Activated T-helper 2 cell treated with anti-CD3 and anti-CD28 coated beads, Interferon-gamma antibody, Interleukin-2, Interleukin-4, amounts not matched to agents 10 μg/mL and 5 μg/mL and 100 μg/mL, durations not matched to agents 14 hours and 24 hours and 36 hours (primary cell): ENCODE measurements at places on chromosomes 16 and 17.

GRCh38 chr16:10584981-10585438 is 4.6 kb upstream of the EMP2 start:
- no peak for DNase-seq

DNA sequence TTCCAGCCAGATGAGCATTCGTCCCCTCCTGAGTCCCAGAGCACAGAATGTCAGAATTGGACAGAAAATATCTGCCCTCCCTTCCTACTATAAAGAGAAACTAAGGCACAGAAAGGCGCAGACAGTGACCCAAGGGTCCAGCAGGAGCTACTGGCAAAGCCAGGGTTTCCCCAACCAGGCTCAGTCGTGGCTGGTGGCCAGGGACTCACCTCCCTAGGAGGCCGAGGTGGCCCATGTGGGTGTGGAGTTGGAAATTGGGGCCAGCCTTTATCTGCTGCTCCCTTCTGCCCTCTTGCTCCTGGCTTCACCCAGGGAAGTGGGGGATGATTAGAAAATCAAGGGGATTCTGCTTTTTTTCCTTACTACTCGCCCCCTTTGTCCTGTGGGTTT is 1.1 kb downstream of the DRC7 start:
- DNase-seq = no peak

GRCh38 chr16:88430524-88431446 is 22.3 kb upstream of the ZFPM1 start:
- peak; percentile 22 for DNase-seq

GRCh38 chr17:63816669-63817068 is 10.6 kb upstream of the PSMC5 start:
- DNase-seq = no peak

DNA sequence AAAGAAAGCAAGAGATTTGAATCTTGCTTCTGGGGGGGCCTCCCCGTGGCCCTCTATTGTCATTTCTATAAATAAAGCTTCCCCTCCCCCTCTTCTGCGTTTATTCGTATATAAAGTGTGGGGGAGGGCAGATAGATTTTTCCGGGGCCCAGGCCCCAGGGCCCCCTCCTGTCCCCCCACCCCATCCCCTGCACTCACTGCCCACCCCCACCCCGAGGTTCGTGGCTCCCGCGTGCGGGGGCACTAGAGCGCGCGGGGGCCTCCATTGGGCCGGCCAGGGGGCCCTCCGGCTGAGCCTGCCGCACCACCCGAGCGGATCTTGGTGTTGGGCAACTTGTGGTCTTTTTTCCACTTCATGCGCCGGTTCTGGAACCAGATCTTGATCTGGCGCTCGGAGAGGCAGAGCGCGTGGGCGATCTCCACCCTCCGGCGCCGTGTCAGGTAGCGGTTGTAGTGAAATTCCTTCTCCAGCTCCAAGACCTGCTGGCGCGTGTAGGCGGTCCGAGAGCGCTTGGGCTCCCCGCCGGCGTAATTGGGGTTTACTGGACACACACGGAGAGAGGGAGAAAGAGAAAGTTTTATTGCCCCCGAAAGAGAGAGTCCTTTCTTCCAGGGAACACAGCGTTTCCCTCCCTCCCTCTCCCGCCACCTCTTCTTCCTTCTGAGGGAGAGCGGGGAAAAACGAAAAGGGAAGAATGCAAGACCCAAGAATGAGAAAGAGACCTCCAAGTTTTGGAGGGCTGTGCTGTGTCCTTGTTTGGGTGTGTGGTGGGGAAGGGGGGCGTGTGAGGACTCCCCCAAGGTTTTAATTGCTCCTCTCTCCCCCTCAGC is 1.5 kb downstream of the HOXB4 start:
- no peak for DNase-seq

DNA sequence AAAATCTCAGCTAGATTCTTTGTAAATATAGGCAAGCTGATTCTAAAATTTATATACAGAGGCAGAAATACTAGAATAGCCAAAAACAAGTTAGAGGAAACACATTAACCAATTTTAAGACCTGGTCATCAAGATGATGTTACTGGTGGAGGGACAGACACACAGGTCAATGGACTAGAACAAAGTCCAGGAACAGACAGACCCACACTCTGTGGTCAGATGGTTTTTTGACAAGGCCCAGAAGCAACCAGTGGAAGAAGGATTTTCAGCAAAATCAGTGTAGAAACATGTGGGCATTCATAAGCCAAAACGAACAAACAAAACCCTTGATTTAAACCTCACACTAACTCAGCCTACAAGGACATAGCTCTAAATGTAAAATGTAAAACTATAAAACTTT is 99.7 kb upstream of the METRNL start:
- no peak for DNase-seq

DNA sequence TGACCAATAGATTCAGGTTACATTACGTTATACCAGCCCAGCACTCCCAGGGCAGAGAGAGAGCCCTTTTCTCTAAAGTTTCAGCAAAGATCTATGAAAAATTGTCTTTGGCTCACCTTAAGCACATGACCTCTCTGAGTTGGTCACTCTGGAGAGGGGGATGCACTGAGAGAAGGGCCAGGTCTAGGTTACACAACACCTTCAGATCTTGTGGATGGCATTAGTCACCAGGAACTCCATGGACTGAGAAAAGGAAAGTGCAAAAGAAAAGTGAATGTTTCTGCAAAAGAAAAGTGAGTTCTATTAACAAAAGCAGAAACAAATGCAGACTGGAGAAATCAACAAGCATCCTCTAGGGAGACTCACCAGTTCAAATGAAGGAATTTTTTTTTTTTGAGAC is 253.3 kb upstream of the SALL1 start:
- no peak for DNase-seq

DNA sequence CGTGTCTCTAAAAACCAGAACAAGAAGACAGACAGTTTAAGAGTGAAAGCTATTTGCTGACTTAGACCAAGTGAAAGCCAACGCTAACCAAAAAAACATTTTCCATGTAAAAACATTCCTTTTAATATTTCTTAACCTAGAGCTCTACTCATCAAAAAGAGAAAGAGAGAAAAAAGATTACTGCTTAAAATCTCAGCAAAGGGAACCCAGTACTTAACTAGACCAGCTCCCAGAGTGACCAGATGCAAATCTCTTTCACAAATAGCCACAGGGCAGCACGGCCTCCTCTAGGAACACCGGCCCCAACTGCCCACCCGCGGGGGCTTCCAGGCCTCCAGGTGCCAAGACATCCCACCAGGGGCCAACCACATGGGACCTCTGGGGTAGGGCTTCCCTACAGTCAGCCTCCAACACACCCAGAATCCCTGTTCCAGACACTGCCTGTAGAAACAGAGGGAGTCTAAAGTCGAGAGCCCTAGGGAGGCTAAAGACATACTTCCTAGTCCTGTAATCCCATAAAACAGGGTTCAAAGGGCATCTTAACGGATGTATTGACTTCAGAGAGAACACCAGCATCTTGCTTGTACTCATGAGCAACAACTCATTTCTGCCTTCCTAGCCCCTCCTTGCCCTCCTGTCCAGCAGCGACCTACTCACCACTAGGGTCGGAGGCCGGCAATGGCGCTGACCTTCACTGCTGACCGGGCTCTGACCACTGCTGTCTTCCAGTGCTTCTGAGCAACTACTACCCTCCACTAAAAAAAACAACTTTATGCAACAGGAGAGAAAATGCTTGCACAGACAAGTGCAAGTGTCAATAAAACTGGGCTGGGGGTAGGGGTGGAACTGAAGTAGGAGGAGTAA is 21.3 kb downstream of the ZCCHC14 start:
- no peak for DNase-seq

GRCh38 chr16:30141750-30142149 is 18.7 kb upstream of the MAPK3 start:
- no peak for DNase-seq

GRCh38 chr17:50426814-50427787 is 1.1 kb downstream of the ACSF2 start:
- DNase-seq = peak; percentile 23

GRCh38 chr16:51355195-51355594 is 204.1 kb upstream of the SALL1 start:
- DNase-seq = no peak

- DNase-seq = peak; percentile 54
These were observed 565 bp downstream of the MAP3K3 start for GRCh38 chr17:63622574-63623390.

GRCh38 chr16:87963400-87963799 is 12.2 kb downstream of the BANP start:
- peak; percentile 43 for DNase-seq

DNA sequence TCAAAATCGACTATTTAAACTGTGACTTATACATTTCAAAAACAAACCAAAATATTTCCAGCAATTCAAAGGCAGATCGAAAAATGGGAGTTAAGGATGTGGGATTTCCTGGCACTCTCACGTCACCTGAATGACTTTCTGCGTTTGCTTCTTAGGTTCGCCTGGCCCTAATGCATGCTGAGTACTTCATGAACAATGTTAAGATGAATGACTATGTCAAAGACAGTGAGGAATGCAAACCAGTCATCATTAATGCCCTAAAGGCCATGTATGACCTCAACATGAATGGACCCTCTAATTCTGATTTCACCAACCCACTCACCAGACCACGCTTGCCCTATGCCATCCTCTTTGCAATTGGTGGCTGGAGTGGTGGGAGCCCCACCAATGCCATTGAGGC is 7.3 kb downstream of the KLHL10 start:
- DNase-seq = no peak

GRCh38 chr17:35841505-35841904 is 27.2 kb downstream of the HEATR9 start:
- no peak for DNase-seq

DNA sequence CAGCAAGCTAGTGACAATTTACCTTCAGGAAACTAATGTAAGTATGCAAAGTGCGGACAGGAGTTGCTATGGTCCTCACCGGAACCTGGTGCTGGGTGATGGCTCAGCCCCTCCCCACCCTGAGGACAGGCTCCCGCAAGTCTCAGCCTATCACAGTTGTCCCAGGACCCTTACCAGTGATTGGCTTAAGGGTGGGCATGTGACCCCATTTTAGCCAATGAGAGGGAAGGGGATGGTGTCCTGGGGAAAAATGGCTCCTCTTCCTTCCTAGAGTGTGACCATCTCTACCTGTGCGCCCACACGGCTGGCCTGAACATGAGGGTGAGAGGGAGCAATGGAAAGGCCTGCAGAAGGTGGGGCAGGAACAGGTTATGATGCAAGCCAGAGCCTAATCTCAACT is 80.4 kb downstream of the C16orf78 start:
- DNase-seq = no peak

DNA sequence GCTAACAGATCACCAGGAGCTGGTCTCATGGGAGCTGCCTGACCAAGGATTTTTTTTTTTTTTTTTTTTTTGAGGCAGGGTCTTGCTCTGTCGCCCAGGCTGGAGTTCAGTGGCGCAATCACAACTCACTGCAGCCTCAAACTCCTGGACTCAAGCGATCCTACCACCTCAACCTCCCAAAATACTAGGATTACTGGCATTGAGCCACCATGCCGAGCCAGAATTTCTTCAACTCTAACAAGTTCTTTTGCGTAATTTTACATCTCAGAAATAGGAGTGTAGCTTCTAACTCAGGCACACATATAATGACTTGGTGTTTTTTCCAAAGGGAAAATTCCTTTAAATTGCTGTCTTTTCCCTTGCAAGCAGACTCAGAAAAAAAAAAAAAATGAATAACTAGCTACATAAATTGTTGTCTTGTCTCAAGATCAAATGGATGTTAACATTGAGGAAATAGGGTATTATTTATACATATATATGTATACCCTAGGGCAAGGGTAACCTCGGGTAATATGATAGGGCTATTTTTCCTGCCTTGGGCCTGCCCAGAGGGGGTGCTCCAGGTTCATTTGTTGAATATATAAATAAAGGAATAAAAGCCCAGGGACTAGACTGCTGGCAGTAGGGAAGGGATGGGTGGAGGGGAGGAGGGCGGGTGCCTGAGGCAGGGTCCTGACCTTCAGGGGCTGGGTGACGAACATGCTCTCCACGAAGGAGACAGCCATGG is 42.8 kb upstream of the GCSH start:
- no peak for DNase-seq

GRCh38 chr17:74515941-74516340 is 15.3 kb downstream of the CD300LB start:
- no peak for DNase-seq

- DNase-seq = no peak
These were observed 437.7 kb downstream of the PMP22 start for GRCh38 chr17:14827396-14827919.

- no peak for DNase-seq
These were observed 3.6 kb downstream of the SDK2 start for GRCh38 chr17:73640691-73641090.

- peak; percentile 40 for DNase-seq
These were observed 174.3 kb upstream of the TNRC6C start for GRCh38 chr17:77783991-77784820.

- DNase-seq = peak; percentile 61
These were observed 55.1 kb upstream of the CCL2 start for GRCh38 chr17:34199932-34200534.

DNA sequence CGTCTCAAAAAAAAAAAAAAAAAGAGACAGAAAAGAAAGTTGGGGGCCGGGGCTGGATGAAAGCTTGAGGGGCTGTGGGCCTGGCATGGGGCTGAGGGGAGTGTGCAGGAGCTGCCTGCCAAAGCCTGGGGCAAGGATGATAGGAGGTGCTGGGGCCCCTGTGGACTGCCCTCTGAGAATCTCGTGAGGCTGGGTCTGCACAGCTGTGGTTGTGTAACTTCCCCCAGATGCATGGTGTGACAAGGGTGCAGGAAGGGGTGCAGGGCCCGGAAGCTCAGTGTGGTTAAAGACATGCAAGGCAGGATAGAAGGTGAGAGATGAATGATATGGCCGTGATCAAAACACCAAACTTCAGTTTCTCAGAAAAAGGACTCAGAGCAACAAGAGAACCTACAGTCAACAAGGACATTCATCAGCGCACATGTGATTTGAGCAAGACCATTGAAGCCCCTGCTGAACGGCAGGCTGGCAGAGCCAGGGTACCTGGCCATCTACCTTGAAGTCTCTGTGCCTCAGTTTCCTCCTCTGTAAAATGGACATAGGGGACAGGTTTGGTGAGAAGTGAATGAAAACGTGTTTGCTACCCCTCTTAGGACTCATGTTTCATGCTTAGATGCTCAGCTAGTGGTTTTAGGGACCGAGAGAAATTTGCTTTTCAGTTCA is 9.6 kb downstream of the IL32 start:
- peak; percentile 90 for DNase-seq

- DNase-seq = no peak
These were observed 2.4 kb downstream of the RAD51C start for GRCh38 chr17:58694826-58695225.

- no peak for DNase-seq
These were observed 85.3 kb downstream of the STXBP4 start for GRCh38 chr17:55053855-55054254.
